ENCODE measurements at places on chromosomes 4 and X.

GRCh38 chrX:53287493-53288138 lies 6.2 kb upstream of the IQSEC2 start:
- no peak for DNase-seq

GRCh38 chr4:131093303-131093702 lies 1997.4 kb downstream of the C4orf33 start:
- no peak for DNase-seq

- DNase-seq = no peak
Observed at GRCh38 chrX:83185010-83185409, 323.1 kb upstream of the POU3F4 start.

- DNase-seq = no peak
Observed at GRCh38 chr4:159177265-159178150, 74.6 kb downstream of the RAPGEF2 start.

- no peak for DNase-seq
Observed at GRCh38 chr4:123874063-123874462, 477.5 kb downstream of the SPRY1 start.

DNA sequence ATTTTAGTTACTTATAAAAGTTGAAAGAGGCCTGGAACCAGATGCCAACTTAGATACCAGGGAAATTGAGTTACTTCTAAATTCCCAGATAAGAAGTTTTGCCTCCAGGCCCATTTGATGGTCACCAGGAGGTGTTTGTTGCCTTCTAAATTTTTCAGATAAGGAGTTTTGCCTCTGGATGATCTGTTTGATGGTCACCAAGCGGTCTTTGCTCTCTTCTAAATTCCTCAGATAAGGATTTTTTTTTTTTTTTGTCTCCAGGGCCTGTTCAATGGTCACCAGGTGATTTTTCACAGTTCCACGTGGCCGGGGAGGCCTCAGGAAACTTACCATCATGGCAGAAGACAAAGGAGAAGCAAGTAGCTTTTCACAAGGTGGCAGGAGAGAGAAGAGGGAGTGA lies 66.5 kb downstream of the FAM9B start:
- no peak for DNase-seq

- DNase-seq = no peak
Observed at GRCh38 chrX:75061701-75062100, 94.4 kb downstream of the ABCB7 start.

Data from stimulated activated CD8-positive, alpha-beta memory T cell treated with anti-CD3 and anti-CD28 coated beads, Interleukin-4, amount 100 ng/mL, for 1 hour (primary cell).